ENCODE measurements at places on chromosomes 5 and 9.

- no peak for DNase-seq
Observed at GRCh38 chr9:72255569-72255968, 106.3 kb downstream of the GDA start.

DNA sequence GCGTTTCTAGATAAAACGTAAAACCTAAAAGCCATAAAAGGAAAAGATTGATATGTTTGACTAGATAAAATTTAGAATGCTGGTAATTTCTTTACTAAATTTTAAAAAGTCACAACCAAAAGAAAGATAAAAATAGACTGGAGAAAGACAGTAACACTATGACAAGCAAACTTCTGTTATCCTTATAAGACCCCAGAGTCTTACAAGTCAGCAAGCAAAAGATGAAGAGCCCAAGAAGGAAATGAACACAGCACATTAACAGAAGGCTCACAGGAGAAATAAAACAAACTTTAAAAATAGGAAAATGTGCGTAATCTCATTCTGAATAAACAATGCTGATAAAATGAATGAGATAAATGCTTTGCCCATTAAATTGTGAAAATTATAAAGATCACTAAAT, 29.7 kb downstream of the IL7R start:
- no peak for DNase-seq

- no peak for DNase-seq
Observed at GRCh38 chr9:133067813-133068212, 6.0 kb downstream of the CEL start.

DNA sequence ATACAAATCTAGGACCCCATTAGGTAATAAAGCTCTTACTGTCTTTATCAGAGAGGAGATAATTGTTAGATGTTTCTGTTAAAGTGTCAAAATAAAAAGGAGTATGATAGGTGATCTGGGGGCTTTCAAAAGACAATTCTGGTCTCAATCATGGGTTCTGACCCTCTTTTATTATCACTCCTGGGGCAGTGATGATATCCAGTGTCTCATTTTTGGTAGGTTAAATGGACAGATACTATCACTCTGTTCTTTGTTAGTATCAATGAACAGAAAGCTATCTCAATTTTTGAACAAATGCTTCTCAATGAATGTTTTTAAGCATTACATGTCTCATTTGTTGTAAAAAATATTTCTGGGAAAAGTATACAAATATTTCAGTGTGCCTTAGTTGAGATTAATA, 405.9 kb downstream of the MLLT3 start:
- no peak for DNase-seq

DNA sequence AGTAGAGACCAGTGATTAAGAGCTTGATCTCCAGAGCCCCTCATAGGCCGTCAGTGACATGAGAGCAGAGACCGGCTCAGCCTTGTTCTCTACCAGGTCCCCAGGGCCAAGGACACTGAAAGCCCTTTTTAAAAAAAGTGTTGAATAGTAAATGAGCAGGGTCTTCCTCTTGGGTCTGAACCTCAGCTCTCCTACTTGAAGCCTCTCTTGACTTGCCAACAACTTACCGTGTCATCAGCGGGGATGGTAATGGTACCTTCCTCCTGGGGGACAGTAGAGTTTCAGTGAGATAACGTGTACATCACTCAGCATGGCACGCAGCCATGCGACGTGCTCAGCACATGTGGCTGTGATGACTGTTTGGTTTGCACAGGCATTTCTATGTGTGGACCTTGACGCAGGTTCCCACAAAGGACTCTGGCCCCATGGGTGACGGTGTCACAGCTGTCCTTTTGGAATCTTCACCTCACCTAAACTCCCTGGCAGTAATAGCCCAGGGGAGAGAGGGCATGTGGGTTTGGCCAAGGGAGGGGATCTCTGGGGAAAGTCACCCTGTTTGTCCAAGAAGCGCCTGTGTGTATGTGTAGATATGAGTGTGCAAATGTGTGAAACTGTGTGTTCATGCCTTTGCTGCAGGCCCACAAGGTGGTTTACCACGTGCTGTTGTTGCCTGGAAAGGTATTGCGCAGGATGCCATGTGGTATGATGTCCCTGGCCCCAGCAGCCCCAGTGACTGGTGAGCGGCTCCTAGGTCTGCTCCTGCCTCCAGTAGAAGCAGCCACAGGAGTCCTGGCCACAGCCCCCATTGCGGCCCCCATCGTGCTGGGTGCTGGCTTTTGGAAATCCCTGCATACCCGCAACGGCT, 18.7 kb downstream of the ERGIC1 start:
- DNase-seq = no peak

DNA sequence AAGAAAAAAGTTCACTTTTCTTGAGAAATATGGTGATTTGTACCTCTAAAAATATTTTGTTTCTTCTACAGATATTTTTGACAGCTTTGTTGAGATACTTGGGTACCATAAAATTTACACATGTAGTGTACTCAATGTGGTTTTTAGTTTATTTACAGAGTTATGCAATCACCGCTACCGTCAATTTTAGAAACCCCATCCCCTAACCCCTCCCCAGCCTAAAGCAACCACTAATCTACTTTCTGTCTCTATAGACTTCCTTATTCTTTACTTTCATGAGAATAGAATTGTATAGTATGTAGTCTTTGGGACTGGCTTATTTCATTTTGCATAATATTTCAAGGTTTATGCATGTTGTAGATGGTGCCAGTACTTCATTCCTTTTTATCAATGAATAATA, 45.0 kb upstream of the TDRD7 start:
- no peak for DNase-seq

- no peak for DNase-seq
Observed at GRCh38 chr9:7315116-7315515, 484.5 kb downstream of the DMAC1 start.

DNA sequence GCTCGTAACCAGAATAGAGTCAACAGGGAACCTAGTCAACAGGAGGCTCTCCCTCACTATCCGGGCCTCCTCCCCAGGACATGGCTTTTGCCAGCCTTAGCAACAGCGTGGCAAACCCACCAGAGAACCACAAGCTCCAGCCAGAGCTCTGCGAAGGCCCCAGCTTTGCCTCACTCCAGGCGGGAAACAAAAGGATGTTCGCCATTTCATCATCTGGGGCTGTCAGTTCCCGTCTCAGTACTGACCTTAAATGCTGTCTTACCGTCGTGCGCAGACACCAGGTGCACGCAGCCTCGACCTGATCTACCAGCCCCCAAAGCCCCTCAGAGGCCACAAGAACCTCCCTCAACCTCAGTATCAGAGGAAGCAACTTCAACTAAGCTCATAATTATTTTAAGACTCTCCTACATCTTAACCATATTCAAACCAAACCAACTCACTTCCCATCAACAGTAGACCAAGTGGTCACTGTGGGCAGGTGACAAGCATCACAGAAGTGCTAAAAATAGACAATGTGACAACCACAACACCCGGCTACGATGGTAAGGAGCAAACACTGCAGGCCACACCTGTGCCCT, 71.4 kb downstream of the SEMA4D start:
- DNase-seq = no peak

DNA sequence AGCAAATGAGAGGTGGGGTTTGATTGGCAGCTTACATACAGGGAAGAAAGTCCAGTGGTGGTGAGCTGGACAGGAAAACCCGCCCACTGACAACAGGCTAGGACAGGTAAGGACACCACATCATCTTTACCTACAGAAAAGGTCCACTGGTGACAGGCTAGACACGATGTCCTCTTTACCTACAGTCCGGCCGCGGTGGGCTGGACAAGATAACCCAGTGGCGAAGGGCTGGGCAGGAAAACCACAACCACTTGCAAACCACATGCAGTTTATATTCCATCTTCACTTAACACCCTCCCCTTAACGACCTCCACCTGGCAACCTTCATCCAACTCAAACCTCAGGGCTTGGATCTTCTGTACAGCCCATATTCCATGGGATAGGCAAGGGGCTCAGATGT, 5.0 kb upstream of the NIPAL4 start:
- no peak for DNase-seq

DNA sequence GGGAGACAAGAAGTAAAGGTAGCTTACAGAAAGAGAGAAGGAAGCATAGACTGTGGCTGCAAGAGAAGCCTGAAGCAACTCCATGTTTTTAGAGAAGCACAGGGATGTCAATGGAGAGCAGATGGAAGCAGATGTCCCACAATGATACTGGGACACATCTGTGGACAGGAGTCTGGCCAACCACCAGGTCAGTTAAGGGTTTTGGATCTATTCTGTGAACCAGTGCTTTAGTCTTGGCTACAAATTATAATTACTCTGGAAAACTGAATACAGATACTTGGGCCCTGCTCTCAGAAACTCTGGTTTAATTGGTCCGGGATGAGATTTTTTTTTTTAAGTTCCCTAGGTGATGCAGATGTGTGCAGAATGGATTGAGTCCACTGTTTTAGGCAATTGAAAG, 592.8 kb downstream of the CSNK1G3 start:
- no peak for DNase-seq

DNA sequence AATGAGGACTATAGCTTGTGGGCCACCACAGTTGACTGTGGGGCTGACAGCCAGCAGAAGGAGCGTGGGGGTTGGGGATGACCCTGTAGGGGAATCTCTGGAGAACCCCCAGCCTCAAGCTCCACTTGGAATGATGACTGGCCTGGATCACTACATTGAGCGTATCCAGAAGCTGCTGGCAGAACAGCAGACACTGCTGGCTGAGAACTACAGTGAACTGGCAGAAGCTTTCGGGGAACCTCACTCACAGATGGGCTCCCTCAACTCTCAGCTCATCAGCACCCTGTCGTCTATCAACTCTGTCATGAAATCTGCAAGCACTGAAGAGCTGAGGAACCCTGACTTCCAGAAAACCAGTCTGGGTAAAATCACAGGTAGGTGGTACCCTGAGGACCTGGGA, 128.4 kb upstream of the DMRT1 start:
- DNase-seq = no peak

DNA sequence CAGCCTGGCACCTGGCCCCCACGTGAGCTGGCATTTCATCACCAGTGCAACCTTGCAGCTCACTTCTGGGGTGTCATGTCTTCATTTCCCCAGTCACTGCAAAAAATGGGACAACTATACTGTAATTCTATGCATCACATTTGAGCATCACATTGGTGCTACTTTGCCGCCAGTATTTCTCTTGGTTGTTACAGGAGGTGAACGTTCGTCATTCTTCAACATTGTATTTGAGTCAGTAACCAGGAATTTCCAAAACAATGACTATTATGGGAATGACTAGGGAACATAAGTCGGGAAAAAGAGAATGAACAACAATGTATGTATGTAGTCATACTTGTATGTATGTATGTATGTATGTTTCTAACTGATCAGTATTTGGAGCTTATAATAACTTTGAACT, 1278.0 kb downstream of the EFNA5 start:
- DNase-seq = no peak

DNA sequence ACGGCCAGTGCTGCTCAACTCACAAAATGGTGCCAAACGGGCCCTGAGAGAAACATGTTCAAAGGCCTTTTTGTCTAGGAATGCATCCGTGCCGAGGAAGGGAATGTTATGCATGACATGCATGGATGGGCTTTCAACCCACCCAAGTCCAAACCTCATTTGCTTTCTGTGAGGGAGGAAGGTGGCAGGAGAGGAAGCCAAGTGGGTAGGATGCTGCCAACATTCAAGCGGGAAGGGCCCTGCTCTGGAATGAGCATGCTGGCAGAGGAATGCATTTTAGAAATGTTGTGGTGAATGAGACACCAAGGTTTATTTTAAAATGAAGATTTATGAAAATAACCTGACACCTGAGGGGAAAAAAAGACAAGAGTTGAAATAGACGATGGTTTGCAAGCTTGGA, 479.1 kb downstream of the CCDC171 start:
- no peak for DNase-seq

GRCh38 chr5:118578093-118578492, 410.3 kb downstream of the DTWD2 start:
- no peak for DNase-seq

GRCh38 chr9:10238087-10238486, 374.7 kb downstream of the PTPRD start:
- no peak for DNase-seq

- no peak for DNase-seq
Observed at GRCh38 chr9:98457726-98458370, 202.4 kb upstream of the TBC1D2 start.

- DNase-seq = no peak
Observed at GRCh38 chr9:94746541-94747370, 20.3 kb downstream of the AOPEP start.
